Uterus (tissue), 4 donors: ENCODE measurements at places on chromosomes 3 and 15. TPM values are rescaled to one million over a fixed set of nuclear protein-coding genes. Genes with fewer than 3 reads are reported as not detected.

CDCP1 gene
- total RNA-seq = 2.4 TPM

GATM gene
- 27.1 TPM for total RNA-seq

GRCh38 chr3:196968233-196969133 is at the start of gene PIGZ:
Gene PIGZ, minus strand, starts transcription at chr3:196968833. Its CDS starts 16,802 bp downstream, at chr3:196952031.
- no peak for DNase-seq
- peaks cover 3% of the 10 kb centered on the region for H3K4me1 ChIP-seq
- no peaks in the 10 kb centered on the region for H3K36me3 ChIP-seq
- H3K4me3 ChIP-seq = peak within 1 kb of the TSS; percentile 49
- peak within 1 kb of the TSS; percentile 67 for H3K27ac ChIP-seq

DNA sequence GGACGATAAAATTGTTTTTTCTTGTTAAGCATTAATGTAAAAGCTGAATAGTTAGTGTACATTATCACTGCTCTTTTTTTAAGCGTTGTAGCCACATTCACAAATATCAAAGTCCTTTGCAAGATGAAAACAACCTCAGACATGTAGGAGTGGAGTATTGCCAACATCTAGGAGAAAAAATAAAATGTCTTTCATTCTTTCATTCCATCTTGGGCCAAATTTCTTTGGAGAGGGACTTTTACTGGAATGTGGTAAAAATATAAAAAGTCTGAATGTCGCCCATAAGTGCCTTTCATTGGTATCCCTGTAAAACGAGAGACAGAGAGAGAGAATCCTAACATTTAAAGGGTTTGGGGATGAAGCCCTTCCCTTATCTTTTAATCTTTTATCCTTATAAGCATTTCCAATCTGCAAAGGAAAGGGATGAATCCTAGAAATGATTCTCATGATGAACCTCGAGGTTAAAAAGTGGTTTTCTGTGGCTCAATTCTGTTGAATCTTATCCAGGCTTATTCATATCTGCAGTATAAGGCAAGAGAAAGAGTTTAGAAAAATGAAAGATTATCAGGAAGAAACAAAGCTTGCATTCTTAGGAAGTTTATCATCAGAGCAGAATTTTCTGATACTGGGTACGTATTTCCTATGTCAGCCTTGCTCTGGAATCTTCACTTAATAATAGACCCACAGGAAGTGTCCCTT is 1031.7 kb downstream of the MCTP2 start:
- no peak overlapping the region for H3K4me3 ChIP-seq
- peak overlapping the region; percentile 44 for H3K27ac ChIP-seq
- H3K36me3 ChIP-seq = no peaks in the 10 kb centered on the region
- no peaks in the 10 kb centered on the region for H3K4me1 ChIP-seq
- DNase-seq = no peak

- H3K4me3 ChIP-seq = peak within 1 kb of the TSS; percentile 73
- H3K27me3 ChIP-seq = no peaks in the 10 kb centered on the region
- no peaks in the 10 kb centered on the region for H3K36me3 ChIP-seq
- peak; percentile 58 for DNase-seq
Observed at GRCh38 chr15:41558400-41559238, at the start of gene TYRO3. Gene TYRO3, plus strand, starts transcription at chr15:41559212. Its CDS starts 46 bp downstream, at chr15:41559258.

DNA sequence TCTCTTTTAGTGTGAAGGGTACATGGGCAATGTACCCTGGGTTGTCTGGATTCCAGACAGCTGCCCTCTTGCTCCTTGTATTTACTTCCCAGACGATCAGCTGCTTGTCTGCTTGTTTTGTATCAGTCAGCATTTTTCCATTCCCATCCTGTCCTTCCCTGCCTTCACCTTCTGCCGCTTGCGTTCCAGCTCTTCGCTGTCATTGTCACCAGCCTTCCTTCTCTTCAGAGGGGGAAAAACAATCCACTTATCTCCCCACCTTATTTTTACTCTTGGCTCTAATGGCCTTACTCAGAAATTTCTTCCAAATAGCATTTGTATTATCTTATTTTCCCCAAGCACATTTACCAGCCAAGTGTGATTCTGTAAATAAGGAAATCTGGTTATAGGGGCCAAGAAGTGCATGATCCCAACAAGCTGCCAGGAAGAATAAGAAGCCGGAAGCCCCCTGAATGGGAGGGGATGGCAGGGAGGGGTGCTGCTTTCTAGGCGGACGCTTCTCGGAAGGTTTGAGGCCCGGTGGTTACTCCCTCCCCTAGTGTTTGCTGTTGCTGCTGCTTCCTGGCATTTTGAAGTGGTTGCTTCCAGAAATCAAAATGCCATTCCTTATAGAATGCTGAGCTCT is 497.6 kb downstream of the NTRK3 start:
- no peak overlapping the region for H3K4me3 ChIP-seq
- no peak overlapping the region for H3K27ac ChIP-seq
- no peaks in the 10 kb centered on the region for H3K4me1 ChIP-seq
- DNase-seq = no peak
- H3K36me3 ChIP-seq = no peaks in the 10 kb centered on the region
- no peaks in the 10 kb centered on the region for H3K27me3 ChIP-seq

- peaks cover 9% of the 10 kb centered on the region for H3K4me1 ChIP-seq
- H3K36me3 ChIP-seq = no peaks in the 10 kb centered on the region
- H3K27ac ChIP-seq = no peak overlapping the region
- H3K27me3 ChIP-seq = no peaks in the 10 kb centered on the region
Observed at GRCh38 chr15:91946075-91946474, 92.6 kb downstream of the SLCO3A1 start.

- H3K27me3 ChIP-seq = no peaks in the 10 kb centered on the region
- no peak overlapping the region for H3K4me3 ChIP-seq
- no peaks in the 10 kb centered on the region for H3K4me1 ChIP-seq
- H3K36me3 ChIP-seq = no peaks in the 10 kb centered on the region
- no peak overlapping the region for H3K27ac ChIP-seq
Observed at GRCh38 chr3:113179235-113179824, 32.0 kb upstream of the BOC start.

DNA sequence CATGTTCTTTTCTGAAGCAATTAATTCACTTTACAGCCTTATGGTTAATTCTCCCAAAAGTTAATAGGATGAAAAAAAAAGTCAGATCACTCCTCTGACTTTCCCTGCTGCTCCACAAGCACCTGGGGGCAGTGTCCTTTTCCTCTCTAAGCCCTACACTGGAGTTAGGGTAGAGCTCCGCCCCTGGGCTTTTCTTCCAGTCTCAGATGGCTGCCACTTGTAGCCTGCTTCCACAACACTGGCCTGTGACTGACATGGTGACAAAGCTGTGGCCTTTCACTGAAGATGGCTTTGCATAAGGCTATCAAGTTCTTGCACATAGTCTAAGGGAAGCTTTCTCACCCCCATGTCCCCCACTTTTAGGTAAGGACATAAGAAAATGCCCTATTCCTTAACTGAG is 1.3 kb upstream of the MON1A start:
- no peaks in the 10 kb centered on the region for H3K4me1 ChIP-seq
- no peaks in the 10 kb centered on the region for H3K27me3 ChIP-seq
- no peaks in the 10 kb centered on the region for H3K36me3 ChIP-seq
- H3K4me3 ChIP-seq = no peak overlapping the region
- H3K27ac ChIP-seq = peak overlapping the region; percentile 82

- no peak overlapping the region for H3K4me3 ChIP-seq
- no peaks in the 10 kb centered on the region for H3K27me3 ChIP-seq
- H3K36me3 ChIP-seq = no peaks in the 10 kb centered on the region
- no peak for DNase-seq
Observed at GRCh38 chr3:32531010-32531647, 28.5 kb upstream of the CMTM6 start.

- no peaks in the 10 kb centered on the region for H3K36me3 ChIP-seq
- no peak overlapping the region for H3K4me3 ChIP-seq
- DNase-seq = no peak
Observed at GRCh38 chr3:149342413-149343380, 9.3 kb upstream of the TM4SF18 start.
